ENCODE measurements at places on chromosomes 7 and 10.

DNA sequence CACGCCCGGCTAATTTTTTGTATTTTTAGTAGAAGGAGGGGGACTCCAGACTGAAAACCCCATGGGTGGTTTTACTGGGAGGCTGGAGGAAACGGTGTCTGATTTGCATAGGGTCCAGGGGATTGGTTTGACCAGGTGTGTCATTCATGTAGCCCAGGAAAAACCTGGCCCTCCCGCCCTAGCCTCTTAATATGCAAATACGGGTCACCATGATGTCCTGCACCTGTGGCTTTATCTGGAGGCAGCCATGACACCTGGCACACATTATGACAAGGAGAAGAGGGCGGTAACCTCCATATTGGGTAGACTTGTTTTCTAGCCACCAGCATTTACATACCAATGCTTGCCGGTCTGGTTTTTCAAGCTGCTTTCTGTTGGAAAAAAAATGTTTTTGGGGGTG, 68.0 kb downstream of the TRIL start:
- DNase-seq, result no peak

DNA sequence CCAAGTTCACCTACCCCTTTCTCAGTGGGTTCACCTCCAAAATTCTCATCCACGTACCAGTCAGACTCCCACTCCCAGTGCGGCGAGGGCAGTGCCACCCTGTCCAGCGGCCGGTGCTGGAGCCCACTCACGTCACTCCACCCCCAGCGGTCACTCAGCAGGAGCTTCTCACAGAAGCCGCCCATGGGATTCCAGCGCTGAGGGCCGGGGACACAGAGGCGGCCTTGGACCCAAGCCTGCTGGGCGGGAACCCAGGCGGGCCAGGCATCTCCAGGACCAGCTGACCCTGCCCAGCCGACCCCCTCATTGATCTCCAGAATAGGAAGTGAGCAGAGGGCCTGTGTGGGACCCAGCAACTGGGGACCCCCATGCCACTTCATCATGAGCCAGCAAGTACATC, 7.2 kb downstream of the TECPR1 start:
- no peak for DNase-seq

- no peak for DNase-seq
Observed at GRCh38 chr7:519484-520390, at the start of gene PDGFA. Gene PDGFA (minus strand): TSS chr7:519846. CDS start chr7:519001, 845 bp downstream.

- no peak for DNase-seq
Observed at GRCh38 chr7:136657482-136657921, 210.9 kb upstream of the CHRM2 start.

GRCh38 chr7:156000601-156001396, 188.5 kb upstream of the SHH start:
- DNase-seq, result no peak

- no peak for DNase-seq
Observed at GRCh38 chr10:87054373-87055295, 34.5 kb downstream of the FAM25A start.

- no peak for DNase-seq
Observed at GRCh38 chr7:146090023-146090645, 26.5 kb upstream of the CNTNAP2 start.

GRCh38 chr7:11524476-11525397, 307.3 kb downstream of the THSD7A start:
- DNase-seq, result no peak

DNA sequence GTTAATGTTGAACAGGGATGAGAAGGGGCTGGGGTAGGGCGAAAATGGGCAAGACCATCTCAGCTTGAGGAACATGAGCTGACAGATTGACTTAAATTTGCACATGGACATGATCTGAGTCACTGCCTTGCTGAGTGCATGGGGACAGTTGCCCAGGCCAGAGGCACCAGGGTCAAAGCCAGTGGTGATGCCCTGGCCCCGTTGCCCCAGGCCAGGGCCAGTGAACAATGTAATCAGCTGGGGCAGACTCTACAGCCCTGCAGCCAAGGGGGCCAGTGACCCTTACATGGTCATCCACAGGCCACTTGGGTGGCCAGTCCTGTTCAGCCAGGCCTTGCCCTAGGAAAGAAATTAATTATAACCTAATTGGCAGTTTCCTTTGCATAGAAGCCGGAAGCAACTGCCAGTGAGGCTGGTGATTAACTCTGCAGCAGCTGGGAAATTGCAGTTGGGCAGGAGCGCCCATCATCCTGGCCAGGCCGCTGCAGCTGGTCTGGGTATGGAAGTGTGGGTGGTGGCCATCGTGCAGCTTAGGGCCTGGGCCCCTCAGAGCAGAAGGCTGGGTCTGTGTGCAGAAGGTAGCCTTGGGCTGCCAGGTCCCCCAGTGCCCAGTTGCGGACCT, 9.6 kb downstream of the RET start:
- no peak for DNase-seq

DNA sequence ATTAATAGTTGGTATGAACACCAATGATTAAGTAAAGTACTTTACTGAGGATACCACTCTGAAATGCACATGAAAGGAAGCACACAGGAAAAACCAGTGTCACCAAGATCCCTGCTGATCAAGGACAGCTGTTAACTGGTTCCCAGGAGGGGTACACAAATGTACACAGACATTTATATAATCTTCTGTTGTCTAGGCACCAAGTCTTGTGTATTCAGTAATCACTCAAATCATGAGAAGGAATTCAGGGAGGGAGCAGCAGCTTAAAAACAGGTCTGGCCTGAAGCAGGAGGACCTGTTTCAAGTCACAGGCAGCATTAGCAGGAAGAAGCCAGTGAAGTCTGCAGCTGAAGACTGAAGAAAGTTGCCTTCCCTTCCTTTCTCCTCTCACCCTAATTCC, 18.7 kb downstream of the MPP7 start:
- no peak for DNase-seq

- DNase-seq, result no peak
Observed at GRCh38 chr7:85090143-85090542, 96.7 kb downstream of the SEMA3D start.

DNA sequence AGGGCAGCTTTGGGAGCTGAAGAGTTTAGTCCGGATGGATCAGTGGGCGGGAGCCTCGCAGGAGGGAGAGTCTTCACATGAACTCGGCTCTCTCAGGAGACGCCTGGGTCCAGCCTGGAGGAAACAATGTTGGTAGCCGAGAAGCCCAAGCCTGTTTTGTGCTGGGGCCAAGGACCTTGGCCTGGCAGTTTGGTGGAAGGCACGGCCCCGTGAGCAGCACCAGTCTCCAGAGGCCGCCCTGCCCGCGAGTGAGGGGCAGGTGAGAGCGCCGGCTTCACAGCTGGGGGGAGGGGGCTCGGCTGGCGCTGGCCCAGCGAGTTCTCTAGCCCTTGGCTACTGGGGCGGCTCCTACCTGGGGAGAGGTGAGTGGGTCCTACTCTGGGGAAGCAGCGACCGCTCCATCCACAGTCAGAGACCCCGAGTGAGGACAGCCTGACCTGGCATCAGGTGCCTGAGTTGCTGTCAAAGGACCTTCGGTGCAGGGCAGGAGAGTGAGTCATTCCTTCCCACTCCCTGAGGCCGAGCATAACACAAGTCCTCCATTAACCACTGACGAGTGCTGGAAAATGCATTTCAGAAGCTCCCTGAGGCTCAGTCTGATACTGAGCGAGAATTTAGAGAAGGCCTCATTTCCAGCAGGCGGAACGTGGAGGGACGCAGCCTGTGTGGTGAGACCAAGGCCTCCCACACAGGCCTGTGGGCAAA, 89.3 kb upstream of the DIP2C start:
- DNase-seq, result no peak

DNA sequence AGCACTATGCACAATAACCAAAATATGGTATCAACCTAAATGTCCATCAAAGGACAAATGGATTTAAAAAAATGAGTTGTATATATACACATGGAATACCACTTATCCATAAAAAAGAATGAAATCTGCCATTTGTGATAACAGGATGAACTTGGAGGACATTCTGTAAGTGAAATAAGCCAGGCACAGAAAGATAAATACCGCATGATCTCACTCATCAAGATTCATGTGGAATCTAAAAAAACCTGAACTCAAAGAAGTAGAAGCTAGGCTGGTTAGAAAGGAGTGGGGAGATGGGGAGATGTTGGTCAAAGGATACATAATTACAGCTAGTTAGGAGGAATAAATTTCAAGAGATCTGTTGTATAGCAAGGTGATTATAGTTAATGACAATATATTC, 17.3 kb upstream of the AOC1 start:
- DNase-seq, result no peak

- no peak for DNase-seq
Observed at GRCh38 chr10:61175316-61175715, 231.3 kb upstream of the RHOBTB1 start.

- DNase-seq, result no peak
Observed at GRCh38 chr7:31761646-31762045, 74.6 kb downstream of the PPP1R17 start.

DNA sequence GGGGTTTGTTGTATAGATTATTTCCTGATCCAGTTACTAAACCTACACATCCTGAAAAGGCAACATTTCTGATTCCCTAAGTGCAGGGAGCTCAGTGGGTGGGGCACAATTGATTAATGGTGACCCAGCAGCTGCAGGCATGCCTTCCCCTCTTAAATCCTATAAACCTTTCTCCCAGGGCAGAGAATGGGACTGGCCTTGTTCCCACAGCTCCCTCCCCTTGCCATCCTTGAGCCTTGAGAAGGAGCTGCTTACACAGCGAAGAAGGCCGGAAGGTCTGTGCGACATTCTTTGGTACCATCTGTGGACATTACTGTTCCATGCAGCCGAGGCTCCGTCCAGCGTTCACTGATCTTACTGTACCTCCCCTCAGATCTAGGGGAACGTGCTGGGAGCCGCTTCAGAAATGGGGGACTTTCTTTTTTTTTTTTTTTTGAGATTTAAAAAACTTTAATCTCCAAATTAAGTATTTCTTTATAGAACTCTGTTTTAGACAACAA, 14.3 kb downstream of the KLF6 start:
- no peak for DNase-seq

GRCh38 chr10:100528921-100529474, 673 bp downstream of the NDUFB8 start:
- no peak for DNase-seq

DNA sequence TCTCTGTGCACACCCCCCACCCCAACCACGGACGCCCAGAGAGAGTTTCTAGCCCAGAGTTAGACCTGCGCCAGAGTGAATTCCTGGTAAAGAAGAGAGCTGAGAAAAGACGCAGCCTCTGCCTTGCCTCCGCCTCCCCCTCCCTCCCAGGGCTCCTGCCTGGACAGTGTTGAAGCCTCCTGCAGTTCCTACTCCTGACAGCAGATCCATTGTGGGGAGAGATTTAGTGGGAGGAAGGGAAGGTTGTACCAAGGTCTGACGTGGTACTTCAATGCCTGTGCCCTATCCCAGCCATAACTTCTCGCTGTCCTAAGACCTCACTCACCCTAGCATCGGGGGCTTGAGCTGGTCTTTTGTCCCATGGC, 952 bp downstream of the SRRM3 start:
- DNase-seq, result no peak

DNA sequence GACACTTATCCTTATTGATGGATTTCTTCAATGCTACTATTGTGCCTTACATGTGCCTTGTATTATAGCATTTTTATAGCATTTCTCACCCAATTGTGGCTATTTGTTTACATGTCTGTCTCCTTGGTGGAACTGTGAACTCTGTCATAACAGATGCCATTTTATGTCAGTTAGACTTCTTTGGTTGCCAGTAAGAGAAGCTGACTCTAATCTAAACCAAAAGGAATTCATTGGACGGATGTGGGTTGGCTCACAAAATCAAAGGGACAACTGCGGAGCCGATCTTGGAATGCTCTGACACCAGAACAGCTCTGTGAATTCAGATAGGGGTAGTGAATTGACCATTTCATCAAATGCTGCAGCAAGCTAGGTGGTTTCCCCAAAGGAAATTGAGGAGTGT, 15.0 kb downstream of the GARIN1A start:
- no peak for DNase-seq

DNA sequence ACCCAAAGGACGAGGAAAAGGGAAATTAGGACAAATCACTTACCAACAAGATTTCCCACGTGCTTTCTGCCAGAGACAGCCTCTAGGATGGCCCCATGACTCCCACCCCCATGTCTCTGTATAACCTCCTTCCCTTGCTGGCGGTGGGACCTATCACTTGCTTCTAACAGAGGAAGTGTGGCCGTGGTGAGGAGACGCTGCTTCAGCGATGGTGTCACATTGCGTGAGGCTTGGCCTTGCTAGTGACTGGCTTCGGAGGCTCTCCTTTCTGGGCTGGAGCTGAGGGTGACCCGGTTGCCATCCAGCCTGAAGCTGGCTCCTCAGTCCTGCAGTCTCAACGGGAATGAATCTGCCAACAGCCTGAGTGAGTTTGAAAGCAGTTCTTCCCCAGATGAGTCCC, 123.7 kb downstream of the ANLN start:
- DNase-seq, result no peak

DNA sequence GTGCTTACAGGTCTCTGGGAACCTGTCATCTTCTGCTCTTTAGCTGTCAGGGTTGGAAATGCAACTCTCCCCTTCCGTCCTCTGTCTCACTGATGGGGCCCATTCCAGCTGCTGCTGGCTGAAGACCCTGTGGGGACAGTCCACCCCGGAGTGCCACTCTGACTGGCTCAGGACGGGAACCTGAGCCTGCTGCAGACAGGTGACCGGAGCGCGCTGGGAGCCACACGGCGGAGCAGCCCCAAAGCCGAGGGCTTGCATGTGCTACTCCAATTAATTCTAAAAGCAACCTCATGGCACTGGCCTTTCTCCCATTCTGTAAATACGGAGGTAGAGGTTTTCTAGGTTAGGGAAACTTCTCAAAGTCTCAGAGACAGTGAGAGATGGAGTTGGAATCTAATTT, 223.5 kb upstream of the PITRM1 start:
- DNase-seq, result no peak

DNA sequence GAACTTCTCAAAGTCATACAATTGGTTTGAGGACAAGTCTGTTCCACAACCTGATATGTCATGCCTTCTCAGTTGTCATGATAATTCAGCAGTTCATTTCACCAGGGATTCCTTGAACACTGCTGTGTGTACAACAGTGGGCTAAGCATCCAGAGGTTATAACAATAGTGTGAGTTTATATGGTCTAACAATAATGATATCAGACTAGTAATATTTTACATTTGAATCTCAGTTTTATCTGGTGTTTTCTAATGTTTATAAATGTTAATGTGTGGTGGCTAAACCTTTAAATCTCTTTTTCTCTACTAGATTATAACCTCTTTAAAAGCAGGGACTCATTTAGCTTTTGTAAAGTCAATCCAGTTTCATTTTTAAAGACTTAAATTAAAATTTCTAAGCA, 48.7 kb downstream of the BTRC start:
- no peak for DNase-seq

DNA sequence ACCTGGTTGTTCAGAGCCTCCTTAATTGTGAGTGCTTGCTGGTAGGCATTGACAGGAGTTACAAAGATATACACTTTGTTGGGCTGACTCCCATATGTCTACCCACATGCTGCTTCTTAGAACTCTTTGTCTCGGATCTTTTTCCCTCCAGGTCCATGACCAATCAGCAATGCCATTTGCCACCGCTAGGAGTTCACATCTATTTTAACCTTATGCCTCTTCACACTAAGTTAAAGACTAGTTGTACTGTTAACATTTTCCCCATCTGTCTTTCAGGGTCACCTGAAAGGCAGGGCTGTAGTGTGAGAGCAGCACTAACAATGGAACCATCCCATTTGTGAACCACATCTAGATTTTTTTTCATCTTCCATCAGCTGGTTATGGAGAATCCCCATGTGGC, 226.7 kb upstream of the NPY start:
- DNase-seq, result no peak

- no peak for DNase-seq
Observed at GRCh38 chr10:110508806-110509544, 11.3 kb downstream of the DUSP5 start.

Data from effector CD4-positive, alpha-beta T cell (primary cell).